ENCODE measurements at places on chromosomes 6 and 20.
A peak's percentile ranks its signal among the peaks of the same experiment; 100 is the strongest.

- DNase-seq: no peak
Observed at GRCh38 chr6:43972179-43972912, 154.9 kb downstream of the MRPL14 start.

GRCh38 chr6:35089935-35090505, 51.1 kb downstream of the TCP11 start:
- no peak for DNase-seq

DNA sequence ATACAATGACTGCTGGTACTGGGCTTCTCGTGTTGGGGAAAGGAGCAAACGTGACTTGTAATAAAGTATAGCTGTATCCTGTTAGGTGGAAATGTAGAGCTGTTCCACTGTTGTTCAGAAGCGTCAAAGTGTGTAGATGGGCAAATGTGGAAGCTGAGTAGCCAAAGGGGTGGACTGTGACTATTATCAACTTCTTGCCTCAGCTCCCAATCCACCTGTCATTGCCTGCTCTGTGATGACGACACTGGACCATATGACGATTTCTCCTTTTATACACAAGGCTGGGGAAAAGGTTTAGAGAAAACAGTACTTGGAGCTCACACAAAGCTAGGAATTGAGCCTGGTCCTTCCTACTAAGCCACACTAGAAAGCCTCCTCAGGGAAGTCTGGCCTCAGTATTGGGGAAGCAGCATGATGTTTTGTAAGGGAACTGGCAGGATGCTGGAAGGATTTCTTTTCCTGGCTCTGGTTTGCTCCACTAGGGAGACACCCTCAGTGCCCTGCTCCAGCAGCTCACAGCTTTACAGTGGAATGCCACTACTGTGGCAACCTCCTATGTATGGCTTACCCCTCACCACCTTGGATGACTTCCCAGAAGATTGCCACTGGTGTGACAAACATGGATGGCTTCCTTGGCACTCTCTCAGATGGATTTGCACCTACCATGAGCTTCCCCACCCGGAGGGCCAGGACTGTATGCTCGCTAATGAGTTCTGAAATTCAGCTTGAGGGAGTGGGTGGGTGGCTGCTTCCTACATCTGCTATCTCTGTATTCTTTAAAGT, 20.0 kb downstream of the CD164 start:
- DNase-seq: no peak

GRCh38 chr6:39508515-39508914, 186.0 kb upstream of the KCNK16 start:
- DNase-seq: no peak

DNA sequence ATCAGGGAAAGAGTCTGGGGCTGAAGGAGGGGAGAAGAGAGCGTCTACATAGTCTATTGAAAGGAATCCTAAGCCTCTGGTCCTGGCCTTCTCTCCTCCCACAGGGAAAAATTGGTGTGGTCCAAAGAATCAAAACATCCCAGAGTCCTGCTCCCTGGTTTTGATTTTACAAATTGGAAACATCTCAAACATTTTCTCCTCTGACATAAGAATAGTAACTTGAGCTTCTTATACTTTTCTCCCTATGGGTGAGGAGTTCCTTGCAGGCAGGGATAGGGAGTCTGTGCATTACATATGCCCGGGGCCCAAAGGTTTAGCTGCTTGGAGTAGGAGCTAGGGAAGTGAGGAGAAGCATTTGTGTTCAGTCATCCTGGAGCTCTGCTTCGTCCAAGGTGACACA, 120.0 kb upstream of the GGTLC1 start:
- no peak for DNase-seq

GRCh38 chr20:18055261-18055660, 2.5 kb downstream of the OVOL2 start:
- no peak for DNase-seq

GRCh38 chr6:44650947-44651346, 263.4 kb downstream of the CDC5L start:
- DNase-seq: no peak

- DNase-seq: no peak
Observed at GRCh38 chr6:75430631-75431325, 62.8 kb downstream of the FILIP1 start.

DNA sequence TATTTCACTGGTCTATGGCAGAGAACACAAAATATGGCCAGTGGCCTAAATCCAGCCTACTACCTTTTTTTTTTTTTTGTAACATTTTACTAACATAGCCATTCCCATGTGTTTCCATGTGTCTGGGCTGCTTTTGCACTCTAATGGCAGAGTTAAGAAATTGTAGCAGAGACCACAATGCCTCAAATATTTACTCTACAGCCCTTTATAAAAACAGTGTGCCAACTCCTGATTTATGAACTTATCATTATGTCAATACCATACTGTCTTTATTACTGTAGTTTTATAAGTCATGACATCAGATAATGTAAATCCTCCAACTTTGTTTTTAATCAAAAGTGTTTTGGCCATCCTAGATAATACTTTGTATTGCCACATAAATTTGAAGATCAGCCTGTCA, 27.4 kb upstream of the CAP2 start:
- no peak for DNase-seq

- peak; percentile 22 for DNase-seq
Observed at GRCh38 chr20:63032861-63033793, 26.4 kb upstream of the BHLHE23 start.

Measured in GDM1 (cell line).